ENCODE measurements at places on chromosomes 1 and 21.

- DNase-seq: no peak
Measured at GRCh38 chr1:165215676-165216075, 140.8 kb downstream of the LMX1A start.

DNA sequence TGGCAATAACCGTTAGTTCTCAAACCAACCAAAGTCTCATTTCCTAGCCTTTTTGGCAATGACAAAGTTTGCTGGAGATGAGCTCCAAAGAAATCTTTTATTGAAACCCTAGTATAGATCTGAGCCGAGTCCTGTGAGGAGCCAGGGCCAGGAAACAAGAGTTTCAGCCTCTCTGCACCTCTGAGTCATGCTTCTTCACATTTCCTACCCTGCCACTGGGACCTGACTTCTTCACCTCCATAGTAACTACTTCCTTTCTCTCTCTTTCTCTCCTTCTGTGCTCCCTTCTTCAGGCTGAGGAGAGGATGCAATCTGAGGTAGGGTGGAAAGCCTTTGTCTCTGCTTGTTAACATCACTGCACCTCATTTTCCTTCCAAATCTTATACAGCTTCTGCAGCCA is 38.7 kb upstream of the IPO9 start:
- DNase-seq: no peak

DNA sequence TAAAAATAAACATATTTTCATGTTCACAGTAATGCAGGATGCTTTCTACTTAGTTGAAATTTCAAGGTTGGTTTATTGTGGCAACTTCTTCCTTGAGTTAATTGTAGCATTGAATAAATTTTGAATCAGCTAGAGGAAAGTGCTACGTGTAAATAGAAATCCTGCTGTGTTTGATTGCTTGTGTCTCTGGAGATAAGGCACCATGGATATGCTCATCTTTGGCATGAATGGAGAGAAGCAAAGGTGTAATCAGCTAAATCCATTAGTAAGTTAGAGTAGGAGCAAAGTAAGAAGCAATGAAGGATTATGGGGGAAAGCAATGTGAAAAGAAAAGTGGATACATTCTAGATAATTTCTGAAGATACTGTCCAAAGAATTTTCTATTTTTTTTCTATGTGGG is 331.1 kb downstream of the PTPRC start:
- no peak for DNase-seq

DNA sequence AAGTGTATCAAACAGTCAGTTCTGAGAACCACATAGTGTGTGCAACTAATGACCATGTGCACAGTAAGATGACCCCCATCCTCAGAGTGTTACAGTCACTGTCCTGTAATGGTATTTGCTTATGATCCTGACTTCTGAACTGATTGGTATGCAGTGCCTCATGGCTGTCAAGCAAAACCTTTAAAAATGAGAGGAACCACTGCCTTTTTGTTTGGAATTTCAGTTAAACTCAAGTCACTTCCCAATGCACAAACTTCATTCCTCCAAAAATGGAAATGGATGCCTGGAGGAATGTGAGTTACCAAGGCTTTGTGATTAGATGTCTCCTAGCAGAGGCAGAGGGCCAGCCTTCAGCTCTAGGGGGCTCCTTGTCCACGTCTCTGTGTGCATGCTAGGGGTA is 10.5 kb downstream of the C1orf198 start:
- no peak for DNase-seq

GRCh38 chr1:51417496-51418383 is 87.4 kb upstream of the TTC39A start:
- DNase-seq: no peak

DNA sequence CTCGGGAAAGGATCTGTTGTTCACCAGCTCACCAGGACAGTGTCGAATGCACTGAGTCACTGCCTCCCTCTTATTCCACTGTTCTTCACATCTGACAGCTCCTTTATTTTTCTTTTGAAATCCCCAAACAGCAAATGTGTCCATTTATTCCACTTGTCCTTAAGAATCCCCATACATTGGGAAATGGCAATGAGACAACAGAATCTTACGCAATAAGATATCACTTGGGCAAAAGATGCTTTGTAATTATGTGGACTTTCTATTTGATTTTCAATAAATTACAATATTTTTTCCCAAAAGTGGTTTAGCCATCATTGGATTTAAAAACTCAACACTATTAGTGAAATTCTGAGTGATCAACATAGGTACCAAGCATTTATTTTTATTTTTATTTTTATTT is 3.7 kb downstream of the KRTAP20-2 start:
- no peak for DNase-seq

DNA sequence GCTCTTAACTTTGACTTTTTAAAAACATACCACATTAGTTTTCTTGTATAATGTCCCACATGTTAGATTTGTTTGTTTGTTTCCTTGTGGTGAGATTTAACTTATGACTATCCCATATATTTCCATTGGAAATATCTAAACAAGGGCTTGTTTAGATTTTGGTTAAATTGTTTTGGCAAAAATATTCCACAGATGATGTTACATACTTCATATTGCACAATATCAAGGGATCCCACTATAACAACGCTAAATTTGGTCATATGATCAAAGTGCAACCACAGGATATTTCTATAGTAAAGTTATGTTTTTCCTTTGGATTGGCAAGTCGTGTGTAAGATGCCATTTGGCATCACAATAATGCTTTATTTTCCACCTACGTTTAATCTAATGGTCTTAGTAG is 396.7 kb downstream of the TGFB2 start:
- no peak for DNase-seq

Measured in activated T-cell treated with anti-CD3 and anti-CD28 coated beads for 24 hours (primary cell).